ENCODE measurements at places on chromosomes 5 and 9.

DNA sequence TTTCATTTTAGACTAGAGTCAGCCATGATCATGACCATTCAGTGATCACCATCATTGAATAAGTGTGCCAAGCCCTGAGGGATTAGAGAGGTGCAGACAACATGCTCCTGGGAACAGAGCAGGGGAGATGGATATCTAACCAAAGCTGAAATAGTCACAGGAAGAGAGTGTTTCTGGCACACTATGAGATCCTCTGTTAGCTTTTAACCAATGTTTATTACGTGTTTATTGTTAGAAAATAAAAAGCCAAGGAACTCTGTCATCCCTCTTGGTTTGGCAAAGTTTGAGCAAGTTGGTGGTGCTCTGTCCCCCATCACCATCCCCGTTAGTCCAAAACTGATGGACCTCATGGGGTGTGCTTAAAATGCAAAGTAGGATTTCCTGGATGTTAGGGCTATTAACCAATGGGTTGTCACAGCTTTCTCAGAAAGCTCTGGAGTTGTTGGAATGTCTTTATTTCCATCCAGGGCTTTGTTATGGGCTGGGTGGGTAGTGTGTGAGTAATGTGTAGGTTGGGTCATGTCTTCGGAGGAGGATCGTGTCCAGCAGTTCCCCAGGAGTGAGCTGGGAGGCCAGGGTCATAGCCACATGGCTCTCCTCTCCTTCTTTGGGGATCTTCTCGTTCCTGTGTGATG, 34.9 kb downstream of the SLC28A3 start:
- no peak for DNase-seq

DNA sequence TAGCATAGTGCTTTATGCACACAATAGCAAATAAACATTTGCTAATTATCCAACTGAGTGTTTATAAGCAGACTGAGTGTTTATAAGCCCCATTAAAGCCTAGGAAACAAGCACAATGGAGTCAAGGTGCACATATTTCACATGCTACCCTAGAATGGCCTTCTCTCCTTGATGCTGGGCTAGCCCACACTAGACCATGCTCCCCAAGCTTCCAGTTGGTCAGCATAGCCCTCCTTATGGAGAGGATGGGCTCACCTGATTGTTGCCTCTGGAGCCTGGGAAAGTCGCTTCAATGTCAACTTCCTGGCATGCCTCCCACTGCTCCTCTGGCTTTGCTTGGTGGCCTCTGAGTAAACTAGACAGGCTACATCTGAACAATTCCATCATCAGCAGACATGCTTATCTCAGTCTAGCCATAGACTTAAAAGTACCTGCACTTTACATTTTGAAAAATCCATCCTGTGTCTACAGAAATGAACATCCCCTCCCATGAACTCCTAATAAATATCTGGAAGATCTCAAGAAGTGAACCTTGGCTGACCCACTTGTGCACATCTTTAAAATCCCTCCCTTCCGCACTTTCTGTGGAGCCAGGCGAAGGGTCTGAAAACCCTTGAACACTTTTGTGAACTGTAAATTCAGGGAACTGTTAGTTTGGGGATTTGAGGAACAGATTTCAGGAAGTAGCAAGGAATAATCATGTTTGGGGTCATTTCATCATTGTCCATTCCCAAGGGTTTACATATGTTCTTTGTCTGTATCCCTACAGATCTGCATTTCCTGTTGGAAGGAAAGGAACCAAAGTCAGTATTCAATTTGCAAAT, 486.6 kb downstream of the ARHGEF28 start:
- no peak for DNase-seq

DNA sequence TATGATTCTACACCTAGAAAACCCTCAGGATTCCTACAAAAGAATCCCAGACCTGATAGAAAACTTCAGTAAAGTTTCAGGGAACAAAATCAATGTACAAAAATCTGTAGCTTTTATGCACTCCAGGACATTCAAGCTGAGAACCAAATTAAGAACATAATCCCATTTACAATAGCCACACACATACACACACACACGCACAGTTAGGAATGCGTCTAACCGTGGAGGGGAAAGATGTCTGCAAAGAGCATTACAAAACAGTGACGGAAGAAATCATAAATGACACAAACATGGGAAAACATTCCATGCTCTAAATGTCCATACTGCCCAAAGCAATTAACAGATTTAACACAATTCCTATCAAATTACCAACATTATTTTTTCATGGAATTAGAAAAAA, 51.4 kb upstream of the CAST start:
- no peak for DNase-seq

- DNase-seq, result no peak
These were observed 8.7 kb downstream of the FAM193B start for GRCh38 chr5:177545487-177546257.

GRCh38 chr5:74342948-74343682, 297.4 kb downstream of the ENC1 start:
- DNase-seq, result no peak

- DNase-seq, result no peak
These were observed 47.8 kb downstream of the SMIM15 start for GRCh38 chr5:61114441-61114840.

- DNase-seq, result no peak
These were observed 582.5 kb upstream of the CDH18 start for GRCh38 chr5:20570486-20570885.

DNA sequence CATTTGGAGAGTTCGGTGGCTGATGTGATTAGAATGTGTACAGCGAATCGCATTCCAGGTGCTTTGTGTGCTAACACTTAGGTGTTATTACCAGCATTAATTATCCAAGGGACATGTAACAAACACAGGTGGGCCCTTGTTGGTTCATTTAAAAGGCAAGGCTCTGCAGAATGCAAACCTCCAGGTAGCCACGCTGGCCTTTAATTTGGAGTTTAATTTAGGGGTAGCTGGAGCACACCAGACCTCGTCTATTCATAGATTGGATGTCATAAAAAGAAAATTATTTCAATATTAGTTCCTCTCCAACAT, 191.1 kb downstream of the MAT2B start:
- no peak for DNase-seq

DNA sequence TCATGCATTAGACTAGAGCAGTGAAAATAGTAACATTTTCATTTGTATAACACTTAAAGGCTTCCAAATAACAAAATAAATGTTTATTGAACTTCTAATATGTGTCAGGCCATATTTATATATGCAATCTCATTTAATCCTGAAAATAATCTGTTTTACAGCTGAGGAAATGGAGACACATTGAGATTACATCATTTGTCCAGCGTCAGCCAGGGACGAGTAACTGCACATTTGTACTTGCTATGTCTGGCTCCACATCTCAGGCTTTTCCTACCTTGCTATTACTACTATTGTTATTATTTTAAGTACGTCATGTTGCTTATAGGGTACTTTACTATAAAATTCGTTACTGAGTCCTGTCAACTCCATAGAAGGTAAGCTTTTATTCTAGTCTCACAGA, 3.8 kb upstream of the C9 start:
- DNase-seq, result no peak

DNA sequence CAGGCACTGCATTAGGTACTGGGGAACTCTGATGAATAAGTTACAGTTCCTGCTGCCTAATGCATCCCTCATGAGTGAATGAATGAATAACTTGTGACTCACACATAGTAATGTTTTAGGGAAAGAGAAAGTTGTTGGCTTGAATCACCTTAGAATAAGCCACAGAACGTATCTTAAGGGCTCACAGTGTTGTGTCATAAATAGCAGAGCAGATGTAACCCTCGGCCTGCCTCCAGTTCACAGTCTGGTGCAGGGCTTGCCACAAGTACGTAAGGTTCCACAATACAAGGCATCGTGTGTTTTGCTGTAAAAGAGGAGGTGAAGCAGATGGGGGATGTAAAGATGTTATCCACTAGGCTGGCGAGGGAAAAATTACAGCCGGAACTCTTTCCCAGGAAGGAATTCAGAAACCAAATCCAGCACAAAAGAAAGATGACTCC, 218.7 kb downstream of the TRPM3 start:
- DNase-seq, result no peak

- no peak for DNase-seq
These were observed 2.2 kb upstream of the CDX1 start for GRCh38 chr5:150164211-150164980.

GRCh38 chr5:129441096-129441495, 19.0 kb upstream of the ADAMTS19 start:
- DNase-seq, result no peak

- no peak for DNase-seq
These were observed 9.7 kb downstream of the NREP start for GRCh38 chr5:111747337-111747736.

GRCh38 chr5:60382716-60383115, 317.2 kb downstream of the DEPDC1B start:
- no peak for DNase-seq
